Stimulated activated CD8-positive, alpha-beta memory T cell treated with anti-CD3 and anti-CD28 coated beads, Interleukin-4, amount 100 ng/mL, for 24 hours (primary cell): ENCODE measurements at places on chromosomes 12 and 14.

- DNase-seq, result no peak
Measured at GRCh38 chr12:19428246-19428645, 11.0 kb upstream of the AEBP2 start.

DNA sequence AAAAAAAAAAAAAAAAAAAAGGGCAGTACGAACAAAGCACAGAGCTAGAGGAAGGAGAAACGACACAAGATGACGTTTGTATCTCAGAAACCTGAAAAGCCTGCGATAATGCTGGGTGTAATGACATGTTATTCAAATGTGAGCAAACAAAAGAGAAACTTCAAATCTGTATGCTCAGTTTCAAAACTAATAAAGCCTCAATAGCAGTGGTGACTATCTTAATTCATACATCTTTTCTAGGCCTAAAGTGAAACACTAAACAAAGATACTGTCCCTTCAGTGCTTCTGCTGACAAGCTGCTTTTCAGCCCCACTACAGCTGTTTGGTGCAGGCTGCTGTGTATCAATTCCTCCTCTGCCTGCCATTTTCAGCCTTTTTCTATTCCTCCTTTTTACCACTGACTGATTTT is 15.8 kb downstream of the ITPR2 start:
- no peak for DNase-seq

GRCh38 chr14:98859301-98859700 is 412.7 kb downstream of the BCL11B start:
- no peak for DNase-seq

DNA sequence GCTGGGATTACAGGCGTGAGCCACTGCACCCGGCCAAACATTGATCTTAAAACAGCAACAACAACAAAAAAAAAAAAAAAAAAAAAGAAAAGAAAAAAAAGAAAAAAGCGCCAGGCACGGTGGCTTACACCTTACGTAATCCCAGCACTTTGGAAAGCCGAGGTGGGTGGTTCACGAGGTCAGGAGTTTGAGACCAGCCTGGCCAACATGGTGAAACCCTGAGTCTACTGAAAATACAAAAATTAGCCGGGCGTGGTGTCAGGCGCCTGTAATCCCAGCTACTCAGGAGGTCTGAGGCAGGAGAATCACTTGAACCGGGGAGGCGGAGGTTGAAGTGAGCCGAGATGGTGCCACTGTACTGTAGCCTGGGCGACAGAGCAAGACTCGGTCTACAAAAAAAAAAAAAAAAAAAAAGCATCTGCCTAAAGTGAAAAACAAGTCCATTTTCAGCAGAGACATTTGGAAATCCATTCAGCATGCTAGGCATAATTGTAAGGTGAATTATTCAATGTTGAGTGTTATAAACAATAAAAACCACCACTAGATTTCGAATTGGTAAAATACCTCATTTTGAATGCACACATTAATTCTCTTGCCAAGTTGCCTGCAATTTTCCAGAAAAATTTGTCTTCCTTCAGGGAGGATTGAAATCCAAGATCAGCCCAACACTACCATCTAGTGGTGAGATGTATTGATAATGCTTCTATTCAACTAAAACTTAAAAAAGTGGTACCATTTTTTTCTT is 8.0 kb upstream of the CERS5 start:
- no peak for DNase-seq

GRCh38 chr14:71242237-71242748 is 335.0 kb downstream of the PCNX1 start:
- no peak for DNase-seq
